Activated T-cell treated with anti-CD3 and anti-CD28 coated beads, Interleukin-2, amount 50 U/mL, for 1 hour (primary cell): ENCODE measurements at places on chromosomes 12 and 14.

DNA sequence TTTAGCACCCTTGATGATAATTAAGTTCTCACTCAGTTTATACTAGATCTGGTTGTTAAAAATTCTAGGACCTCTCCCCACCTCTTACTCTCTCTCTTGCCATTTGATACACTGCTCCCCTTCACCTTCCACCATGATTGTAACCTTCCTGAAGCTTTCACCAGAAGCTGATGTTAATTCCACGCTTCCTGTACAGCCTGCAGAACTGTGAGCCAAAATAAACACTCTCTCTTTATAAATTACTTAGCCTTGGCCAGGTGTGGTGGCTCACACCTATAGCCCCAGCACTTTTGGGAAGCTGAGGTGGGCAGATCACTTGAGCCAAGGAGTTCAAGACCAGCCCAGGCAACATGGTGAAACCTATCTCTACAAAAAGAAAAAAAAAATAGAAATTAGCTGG is 11.1 kb upstream of the HECTD4 start:
- DNase-seq: no peak

- no peak for DNase-seq
These were observed 1088.9 kb upstream of the TMEM132C start for GRCh38 chr12:127178052-127178451.

- DNase-seq: no peak
These were observed 58.3 kb downstream of the CAND1 start for GRCh38 chr12:67327466-67327865.

GRCh38 chr12:122028905-122029560 is 7.3 kb downstream of the BCL7A start:
- no peak for DNase-seq

DNA sequence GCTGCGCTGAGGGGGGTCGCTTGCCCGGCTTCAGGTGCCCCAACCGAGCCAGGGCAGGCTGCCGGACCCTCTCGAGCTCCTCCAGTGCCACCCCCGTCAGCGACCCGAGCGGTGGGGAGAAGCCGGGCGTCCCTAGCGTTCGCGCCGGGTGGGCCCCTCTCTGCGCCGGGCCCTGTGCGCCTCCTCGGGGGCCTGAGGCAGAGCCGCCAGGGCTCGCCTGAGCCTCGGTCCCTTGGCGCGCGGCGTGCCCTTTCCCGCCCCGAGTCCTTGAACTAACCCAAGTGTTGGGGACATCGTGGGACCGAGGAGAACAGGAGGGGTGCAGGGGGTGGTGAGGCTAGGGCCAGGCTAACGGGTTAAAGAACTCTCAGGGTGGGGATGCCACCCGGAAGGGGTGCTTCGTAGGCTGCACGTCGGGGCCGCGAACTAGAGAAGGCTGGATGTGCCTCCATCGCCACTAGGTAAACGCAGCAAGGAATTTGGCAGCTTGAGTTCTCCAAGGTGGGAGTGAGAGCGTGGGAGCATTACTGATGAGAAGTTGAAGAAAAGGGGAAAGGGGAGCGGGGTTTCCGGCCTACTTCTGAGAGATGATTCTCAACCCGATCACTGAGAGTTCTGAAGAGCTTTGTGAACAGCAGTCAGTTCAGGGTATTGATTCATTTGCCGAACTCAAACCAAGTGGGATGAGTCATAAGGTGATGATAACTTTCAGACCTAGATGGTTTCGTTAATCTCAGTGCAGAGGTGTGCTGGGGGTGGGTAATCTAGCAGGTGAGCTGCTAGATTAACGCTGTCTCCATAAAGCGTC is 618 bp downstream of the RNF34 start:
- peak; percentile 74 for DNase-seq

- no peak for DNase-seq
These were observed 55.9 kb downstream of the ZFC3H1 start for GRCh38 chr12:71607494-71608330.

DNA sequence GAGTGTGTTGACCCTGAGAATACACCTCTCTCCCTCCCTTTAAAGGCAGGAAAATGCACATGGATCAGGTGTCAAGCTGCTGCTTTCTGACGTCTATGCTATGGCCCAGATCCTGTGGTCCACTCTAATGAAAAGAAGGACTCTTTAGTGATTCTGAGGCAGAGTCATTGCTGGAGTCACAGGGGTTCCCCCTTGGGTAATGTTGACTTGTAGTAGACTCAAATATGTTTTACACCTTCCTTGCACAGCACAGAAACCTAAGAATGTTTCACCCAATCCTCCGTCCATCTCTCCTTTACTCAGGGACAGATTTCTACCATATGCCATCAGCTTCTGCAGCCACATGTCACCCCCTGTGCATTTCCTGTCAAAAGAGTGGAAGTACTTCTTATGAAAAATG is 525.4 kb downstream of the TMEM121 start:
- DNase-seq: no peak

DNA sequence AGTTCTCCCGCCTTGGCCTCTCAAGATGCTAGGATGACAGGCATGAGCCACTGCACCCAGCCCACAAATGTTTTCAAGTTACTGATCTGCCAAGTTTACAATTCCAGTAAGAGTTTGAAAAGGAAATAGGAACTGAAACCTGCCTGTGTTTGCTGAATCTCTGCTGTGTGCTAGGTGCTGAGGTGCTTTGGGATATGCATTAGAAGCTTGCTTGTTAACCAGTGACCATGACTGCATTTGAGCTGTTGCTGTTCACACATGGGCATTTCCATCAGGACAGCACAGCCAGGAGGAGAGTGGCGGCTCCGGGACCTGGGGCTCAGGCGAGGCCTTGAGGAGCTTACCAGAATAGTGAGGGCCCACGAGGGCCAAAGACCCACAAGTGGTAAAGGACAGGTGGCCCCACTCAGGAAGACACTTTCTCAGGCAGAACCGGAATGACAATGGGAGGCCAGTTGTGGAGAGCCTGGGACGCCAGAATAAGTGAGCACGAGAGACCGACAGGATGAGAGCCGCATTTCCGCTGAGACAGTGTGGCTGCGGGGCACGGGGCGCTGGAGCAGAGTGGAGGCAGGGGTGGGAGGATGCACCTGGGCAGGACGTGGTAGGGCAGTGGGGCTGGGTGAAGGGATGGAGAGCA is 54.5 kb upstream of the MMP17 start:
- DNase-seq: no peak

- DNase-seq: no peak
These were observed 64.3 kb downstream of the ZNF664 start for GRCh38 chr12:124037331-124037730.

GRCh38 chr12:2902272-2902880 is 11.7 kb downstream of the TULP3 start:
- DNase-seq: no peak

- no peak for DNase-seq
These were observed 254.4 kb downstream of the FOXN3 start for GRCh38 chr14:89162586-89162985.

- no peak for DNase-seq
These were observed 34.8 kb downstream of the TRIP11 start for GRCh38 chr14:92005019-92005418.

- DNase-seq: peak; percentile 25
These were observed 63.2 kb downstream of the ERGIC2 start for GRCh38 chr12:29317556-29318363.

DNA sequence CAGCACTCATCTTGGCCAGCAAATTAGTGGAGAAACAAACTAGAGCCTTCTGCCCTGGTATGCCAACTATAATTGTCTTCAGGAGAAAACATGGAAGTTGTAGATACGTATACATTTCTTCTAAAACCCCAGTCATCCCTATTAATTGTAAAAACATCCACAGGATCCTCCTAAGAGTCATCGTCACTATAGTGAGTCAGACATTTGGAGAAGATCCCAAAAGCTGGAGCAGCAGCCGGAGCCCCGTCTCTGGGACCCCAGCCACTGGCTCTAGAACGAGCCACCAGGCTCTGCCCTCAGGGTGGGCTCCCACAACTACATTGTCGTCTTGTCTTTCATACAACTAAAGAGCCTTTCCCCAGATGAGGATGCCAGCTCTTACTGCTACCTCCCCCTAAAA is 15.5 kb downstream of the PRKAB1 start:
- DNase-seq: no peak

DNA sequence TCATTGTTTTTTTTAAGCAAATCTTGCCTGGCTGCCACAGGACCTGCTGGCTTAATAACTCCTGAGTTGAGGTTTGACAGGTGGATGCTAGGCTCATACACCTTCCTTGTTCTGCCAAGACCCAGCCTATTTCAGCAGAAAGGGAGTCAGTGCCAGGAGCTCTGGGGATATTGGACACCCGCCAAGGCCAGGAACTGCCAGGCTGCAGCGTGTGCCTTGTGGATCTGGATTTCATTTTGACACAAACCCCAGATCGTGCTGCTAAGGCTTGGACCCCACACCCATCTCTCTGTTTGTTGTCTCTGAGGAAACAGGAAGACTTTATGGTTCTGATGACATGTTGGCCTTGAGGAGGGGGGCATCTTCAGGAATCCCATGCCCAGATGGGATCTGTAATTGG is 44.4 kb upstream of the PRIMA1 start:
- DNase-seq: no peak

DNA sequence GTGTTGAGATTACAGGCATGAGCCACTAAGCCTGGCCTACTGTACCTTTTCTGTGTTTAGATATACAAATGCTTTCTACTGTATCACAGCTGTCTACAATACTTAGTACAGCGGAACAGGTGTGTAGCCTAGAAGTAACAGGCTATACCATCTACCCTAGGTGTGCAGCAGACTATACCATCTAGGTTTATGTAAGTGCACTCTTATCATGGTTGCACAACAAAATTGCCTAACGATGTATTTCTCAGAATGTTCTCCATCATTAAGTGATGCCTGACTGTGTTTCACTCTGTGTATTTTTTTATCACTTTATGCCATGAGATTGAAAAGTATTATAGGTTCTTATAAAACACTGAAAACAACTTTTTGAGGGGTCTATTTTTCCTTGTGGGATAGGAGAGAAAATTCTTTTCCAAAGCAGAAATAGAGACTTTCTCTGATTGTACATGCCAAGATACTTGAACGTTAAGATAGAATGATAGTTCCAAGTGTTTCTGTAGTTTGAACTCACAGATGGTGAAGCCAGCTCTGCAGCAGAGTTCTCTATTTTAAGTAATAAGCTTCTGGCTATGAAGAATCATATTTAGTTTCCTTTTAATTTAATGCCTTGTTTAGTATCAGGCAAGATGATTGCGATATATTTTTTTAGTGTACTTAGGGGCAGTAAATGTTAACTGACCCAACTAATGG is 17.0 kb downstream of the TMPRSS12 start:
- DNase-seq: no peak

DNA sequence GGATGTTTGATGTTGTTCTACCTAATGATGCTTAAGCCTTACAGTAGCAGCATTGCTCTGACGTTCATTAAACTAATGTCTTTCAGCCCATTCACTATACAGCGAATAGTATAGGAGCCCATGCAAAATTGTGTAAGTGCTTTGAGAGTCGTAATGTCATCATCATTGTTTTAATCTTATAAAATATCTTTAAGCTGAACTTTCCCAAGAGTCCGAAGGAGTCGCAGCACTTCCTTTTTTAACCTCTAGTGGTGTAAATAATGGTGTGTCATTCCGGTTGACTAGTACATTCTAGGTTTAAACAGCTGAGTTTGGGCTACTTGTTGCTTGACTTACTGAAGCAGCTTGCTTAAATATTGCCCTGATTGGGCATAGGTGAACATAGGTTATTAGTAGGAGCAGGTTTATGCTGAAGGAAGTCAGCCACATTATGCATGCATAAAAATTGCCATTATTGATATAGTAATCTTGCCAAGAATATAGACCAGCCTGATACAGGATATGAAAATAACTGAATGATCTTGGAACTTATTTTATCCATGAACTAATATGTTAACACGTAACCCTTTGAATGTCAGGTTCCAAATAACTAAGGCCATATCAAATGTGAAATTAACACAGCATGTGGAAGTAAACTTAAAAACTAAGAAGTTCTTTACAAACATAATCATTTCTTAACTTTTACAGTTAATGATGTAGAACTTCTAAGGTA is 2.6 kb downstream of the WNK1 start:
- no peak for DNase-seq

DNA sequence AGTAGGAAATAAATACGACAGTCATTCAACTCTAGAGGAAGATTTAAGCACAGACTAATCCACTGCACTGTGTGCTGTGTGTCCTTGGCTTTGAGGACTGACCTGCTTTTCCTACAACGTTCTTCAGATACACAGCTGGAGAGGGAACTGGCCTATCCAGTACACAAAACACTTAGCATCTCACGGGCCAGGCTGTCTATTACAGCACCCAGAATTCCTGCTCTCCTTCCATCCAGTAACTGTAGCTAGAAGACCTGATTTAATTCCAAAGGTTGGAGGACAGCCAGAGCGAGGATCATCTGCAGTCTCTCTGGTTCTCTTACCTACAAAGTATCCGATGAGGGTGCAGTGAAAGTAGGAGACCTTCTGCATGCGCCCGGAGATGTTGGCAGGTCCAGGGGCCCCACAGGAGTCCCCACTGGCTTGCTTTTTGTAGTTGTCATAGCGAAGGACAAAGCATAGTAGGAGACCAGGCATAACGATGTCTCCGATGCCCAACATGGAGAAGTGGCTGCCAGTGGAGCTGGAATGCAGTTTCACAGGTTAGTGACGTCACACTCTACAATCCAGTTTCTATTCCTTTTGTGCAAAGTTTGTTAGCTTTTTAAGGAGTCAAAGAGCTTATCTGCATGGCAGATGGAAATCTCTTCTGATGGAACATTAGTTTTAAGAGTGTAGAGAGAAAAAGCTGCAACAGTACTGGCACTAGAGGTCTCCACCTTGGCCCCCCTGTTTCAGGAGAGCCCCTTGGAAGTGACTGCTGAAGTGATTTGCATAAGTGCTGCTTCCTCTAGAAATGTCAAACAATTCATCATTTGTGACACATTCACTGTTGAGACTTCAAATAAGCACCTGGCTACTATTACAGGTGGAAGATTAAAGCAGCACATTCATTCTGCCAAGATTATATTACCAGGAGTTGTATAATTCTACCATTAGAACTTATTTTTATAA is 41.7 kb downstream of the ACADS start:
- DNase-seq: no peak

- DNase-seq: no peak
These were observed 66.3 kb downstream of the MBIP start for GRCh38 chr14:36254020-36254624.

DNA sequence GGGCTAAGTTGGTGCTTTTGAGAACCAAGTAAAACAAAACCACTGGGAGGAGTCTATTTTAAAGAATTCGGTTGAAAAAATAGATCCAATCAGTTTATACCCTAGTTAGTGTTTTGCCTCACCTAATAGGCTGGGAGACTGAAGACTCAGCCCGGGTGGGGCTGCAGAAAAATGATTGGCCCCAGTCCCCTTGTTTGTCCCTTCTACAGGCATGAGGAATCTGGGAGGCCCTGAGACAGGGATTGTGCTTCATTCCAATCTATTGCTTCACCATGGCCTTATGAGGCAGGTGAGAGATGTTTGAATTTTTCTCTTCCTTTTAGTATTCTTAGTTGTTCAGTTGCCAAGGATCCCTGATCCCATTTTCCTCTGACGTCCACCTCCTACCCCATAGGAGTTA is 1.8 kb upstream of the RAB5B start:
- DNase-seq: no peak

GRCh38 chr12:42507081-42507480 is 82.5 kb downstream of the PRICKLE1 start:
- no peak for DNase-seq

- no peak for DNase-seq
These were observed 112.3 kb downstream of the ZFP36L1 start for GRCh38 chr14:68680541-68681051.
